ENCODE measurements at places on chromosomes 3 and 15. TPM values are rescaled to one million over a fixed set of nuclear protein-coding genes. Genes with fewer than 3 reads are reported as not detected.

KBTBD8 gene
- 1.3 TPM for polyA plus RNA-seq

IL5RA gene
- polyA plus RNA-seq = 3.3 TPM

TAMM41 gene
- 19.9 TPM for polyA plus RNA-seq

NBEAL2 gene
- 87.0 TPM for polyA plus RNA-seq

MUSTN1 gene
- 0.88 TPM for polyA plus RNA-seq
